Endothelial cell (in vitro differentiated cells): ENCODE measurements at places on chromosomes 1 and 21. TPM values are rescaled to one million over a fixed set of nuclear protein-coding genes. Genes with fewer than 3 reads are reported as not detected.

The RIPK4 gene
- total RNA-seq = 9.6 TPM

The INKA2 gene
- 5.6 TPM for total RNA-seq

The CD1D gene
- total RNA-seq = 1.5 TPM

The KCNJ9 gene
- 0.05 TPM for total RNA-seq

The NCAM2 gene
- 0.64 TPM for total RNA-seq

The GFI1 gene
- total RNA-seq = 0.26 TPM

The GBP7 gene
- total RNA-seq = 0.69 TPM

The FMO1 gene
- total RNA-seq = not detected

The SHISAL2A gene
- total RNA-seq = not detected

DNA sequence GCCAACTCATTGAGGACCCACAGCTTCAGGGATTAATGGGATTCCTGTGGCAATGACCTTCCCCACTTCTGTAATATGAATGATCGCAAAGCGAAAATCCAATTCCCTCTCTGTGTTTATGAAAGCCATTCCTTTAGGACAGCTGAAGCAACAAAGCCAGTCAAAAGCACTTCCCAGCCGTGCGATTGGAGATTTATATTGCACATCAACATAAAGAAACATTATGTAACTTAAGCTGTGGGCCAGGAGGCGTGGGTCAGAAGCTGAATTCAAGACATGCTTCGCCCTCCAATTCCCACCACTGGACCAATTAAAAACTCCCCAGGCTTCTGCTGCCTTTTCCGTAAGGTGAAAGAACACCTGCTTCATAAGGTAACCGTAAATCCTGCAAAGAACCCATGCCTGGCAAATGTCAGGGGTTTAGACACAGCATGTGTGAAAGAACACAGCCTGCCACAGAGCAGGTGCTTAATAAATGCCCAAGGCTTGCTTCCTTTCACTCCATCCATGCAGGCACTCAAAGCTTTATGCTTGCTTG lies 138.9 kb upstream of the SOD1 start:
- H3K27ac ChIP-seq = no peak overlapping the region
- H3K4me3 ChIP-seq = no peak overlapping the region
- peaks cover 45% of the 10 kb centered on the region for H3K4me1 ChIP-seq
- no peak for DNase-seq
- peaks cover 5% of the 10 kb centered on the region for H3K36me3 ChIP-seq
- peaks cover 7% of the 10 kb centered on the region for H3K27me3 ChIP-seq

DNA sequence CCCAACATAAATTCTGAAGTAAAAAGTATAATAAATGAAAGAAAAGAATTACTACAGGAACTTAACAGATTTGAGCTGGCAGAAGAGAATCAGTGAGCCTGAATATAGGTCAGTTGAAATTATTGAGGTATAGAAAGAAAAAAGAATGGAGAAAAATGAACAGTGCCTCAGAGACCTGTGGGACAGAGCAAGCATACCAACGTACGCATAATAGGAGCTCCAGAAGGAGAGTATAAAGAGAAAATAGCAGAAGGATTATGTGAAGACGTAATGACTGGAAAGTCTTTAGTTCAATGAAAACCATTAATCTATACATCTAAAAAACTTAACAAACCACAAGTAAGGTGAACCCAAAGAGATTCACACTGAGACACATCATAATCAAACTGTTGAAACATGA lies 261.8 kb downstream of the DYRK1A start:
- H3K4me3 ChIP-seq = no peak overlapping the region
- H3K27me3 ChIP-seq = no peaks in the 10 kb centered on the region
- peaks cover 32% of the 10 kb centered on the region for H3K4me1 ChIP-seq
- DNase-seq = no peak
- H3K27ac ChIP-seq = no peak overlapping the region
- H3K36me3 ChIP-seq = no peaks in the 10 kb centered on the region

DNA sequence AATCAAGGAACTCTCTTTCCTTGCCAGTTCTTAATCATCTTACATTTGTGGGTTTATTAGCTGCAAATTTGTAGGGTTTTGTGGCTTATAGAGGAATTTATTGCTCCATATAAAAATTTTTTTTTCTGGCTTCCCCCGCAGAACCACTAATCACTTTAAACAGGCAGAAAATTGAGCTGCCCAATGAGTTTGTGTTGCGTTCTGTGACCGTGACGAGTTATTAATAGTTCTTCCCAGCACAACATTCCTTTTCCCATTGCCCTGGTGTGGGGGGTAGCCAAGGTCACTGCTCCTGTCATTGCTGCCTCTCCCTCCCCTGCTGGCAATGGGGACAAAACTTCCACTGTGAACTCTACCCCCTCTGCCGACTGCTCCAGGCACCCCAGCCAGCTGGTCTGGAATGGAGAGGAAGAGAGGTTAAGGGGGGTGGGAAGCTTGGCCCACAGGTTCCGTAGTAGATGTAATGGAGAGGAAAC lies 55.1 kb downstream of the UBE2T start:
- no peak overlapping the region for H3K27ac ChIP-seq
- H3K36me3 ChIP-seq = no peaks in the 10 kb centered on the region
- peaks cover 8% of the 10 kb centered on the region for H3K27me3 ChIP-seq

GRCh38 chr1:232767305-232768074 lies 37.7 kb upstream of the MAP10 start:
- no peaks in the 10 kb centered on the region for H3K4me1 ChIP-seq
- peaks cover 1% of the 10 kb centered on the region for H3K27me3 ChIP-seq
- no peak for DNase-seq
- peaks cover 10% of the 10 kb centered on the region for H3K36me3 ChIP-seq
- no peak overlapping the region for H3K27ac ChIP-seq
- no peak overlapping the region for H3K4me3 ChIP-seq

DNA sequence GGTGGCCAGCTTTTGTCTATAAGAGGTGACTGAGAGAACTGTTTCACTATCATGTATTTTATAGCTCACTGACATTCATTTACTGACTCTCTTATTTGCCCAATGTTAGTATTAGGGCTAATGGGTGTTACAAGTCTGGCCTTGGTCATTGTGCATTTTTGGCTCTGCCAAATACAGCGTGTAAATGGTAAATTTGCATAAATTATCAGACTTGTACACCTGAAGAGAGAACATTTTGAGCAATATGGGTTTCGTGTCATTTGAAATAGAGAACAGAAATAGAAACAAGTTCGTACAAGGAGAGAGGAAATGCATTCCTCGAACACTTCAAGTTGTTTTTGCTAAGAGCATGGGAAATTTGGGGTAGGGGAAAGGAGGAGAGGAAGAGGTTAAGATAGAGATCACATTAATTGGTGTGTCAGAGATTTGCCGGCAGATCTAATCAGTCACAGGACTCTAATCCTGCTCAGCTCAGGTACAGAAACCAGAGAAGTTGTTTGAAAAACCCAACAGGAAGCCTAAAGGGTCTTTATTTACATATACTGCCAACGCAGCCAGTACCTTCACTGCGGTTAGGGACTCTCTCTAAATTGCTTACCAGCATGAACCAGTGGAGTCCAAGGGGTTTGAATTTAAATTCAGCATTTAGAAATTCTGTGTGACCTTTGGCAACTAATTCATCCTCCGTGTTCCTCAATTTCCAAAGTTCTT lies 261.5 kb downstream of the GPATCH2 start:
- peaks cover 4% of the 10 kb centered on the region for H3K4me1 ChIP-seq
- no peak overlapping the region for H3K27ac ChIP-seq
- H3K36me3 ChIP-seq = no peaks in the 10 kb centered on the region
- H3K27me3 ChIP-seq = no peaks in the 10 kb centered on the region
- no peak for DNase-seq

DNA sequence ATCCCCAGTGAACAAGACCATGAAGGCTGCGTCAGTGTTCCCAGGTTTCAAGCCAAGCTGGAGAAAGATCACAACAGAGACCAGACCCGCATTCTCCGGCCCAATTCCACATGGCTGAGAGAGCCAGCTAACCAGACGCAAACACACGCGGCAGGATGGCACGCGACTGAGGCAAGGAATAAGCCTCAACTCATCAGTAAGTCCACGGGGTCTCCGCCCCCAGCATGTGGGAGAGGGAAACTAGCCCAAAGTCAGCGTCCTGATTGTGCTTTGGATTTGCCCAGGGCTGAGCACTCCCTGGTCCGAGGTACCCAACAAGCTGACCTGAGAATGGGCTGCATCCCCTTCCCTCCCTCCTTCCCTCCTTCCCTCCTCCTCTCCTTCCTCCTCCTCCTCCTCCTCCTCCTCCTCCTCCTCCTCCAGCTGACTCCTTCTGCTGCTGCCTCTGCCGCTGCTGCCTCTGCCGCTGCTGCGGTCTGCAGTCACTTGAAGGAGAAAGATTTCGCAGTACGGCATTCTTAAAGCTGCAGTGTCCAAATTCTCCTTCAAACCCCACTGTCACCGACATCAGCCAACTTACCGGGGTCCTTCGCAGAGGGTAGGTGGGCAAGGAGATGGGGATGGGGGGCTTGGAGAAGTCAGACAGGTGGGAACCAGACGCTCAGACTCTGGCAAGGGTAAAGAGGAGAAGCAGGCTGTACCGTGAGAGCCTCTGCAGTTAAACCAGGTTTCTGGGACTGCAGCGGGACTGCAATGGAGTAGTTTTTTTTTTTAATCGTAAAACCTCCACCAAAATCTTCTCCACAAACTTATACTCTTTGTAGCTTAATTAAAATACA lies 33.0 kb upstream of the H6PD start:
- peaks cover 26% of the 10 kb centered on the region for H3K27me3 ChIP-seq
- H3K36me3 ChIP-seq = peaks cover 4% of the 10 kb centered on the region
- no peak overlapping the region for H3K4me3 ChIP-seq
- H3K27ac ChIP-seq = no peak overlapping the region
- H3K4me1 ChIP-seq = peaks cover 20% of the 10 kb centered on the region
- DNase-seq = no peak

- H3K4me3 ChIP-seq = peak overlapping the region; percentile 67
- H3K4me1 ChIP-seq = no peaks in the 10 kb centered on the region
- H3K27ac ChIP-seq = no peak overlapping the region
- peaks cover 19% of the 10 kb centered on the region for H3K27me3 ChIP-seq
- peaks cover 52% of the 10 kb centered on the region for H3K36me3 ChIP-seq
Measured at GRCh38 chr1:19073311-19074186, 117.1 kb upstream of the IFFO2 start.

DNA sequence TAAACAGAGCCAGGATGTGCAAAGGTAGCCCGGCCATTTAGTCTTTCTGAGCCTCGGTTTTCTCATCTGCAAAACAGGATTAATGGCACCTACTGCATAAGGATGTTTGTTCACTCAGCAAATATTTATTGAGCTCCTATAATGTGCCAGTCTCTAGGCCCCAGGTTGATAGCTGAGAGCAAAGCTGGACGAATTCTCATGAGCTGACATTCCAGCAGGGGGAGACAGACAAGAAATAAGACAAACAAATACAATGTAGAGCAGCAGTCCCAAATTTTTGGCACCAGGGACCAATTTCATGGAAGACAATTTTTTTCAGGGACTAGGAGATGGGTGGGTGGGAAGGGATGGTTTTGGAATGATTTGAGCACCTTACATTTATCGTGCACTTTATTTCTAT lies 74.3 kb upstream of the PAX7 start:
- H3K27ac ChIP-seq = no peak overlapping the region
- peak; percentile 26 for DNase-seq
- no peak overlapping the region for H3K4me3 ChIP-seq
- peaks cover 6% of the 10 kb centered on the region for H3K4me1 ChIP-seq

GRCh38 chr1:33185541-33185940 lies 3.7 kb upstream of the TRIM62 start:
- no peak for DNase-seq
- H3K4me1 ChIP-seq = peaks cover 8% of the 10 kb centered on the region
- no peaks in the 10 kb centered on the region for H3K36me3 ChIP-seq
- peaks cover 4% of the 10 kb centered on the region for H3K27me3 ChIP-seq

- H3K4me1 ChIP-seq = peaks cover 15% of the 10 kb centered on the region
- no peak for DNase-seq
- peak overlapping the region; percentile 54 for H3K4me3 ChIP-seq
- H3K36me3 ChIP-seq = no peaks in the 10 kb centered on the region
Measured at GRCh38 chr1:113756461-113756860, 2.8 kb downstream of the PHTF1 start.

DNA sequence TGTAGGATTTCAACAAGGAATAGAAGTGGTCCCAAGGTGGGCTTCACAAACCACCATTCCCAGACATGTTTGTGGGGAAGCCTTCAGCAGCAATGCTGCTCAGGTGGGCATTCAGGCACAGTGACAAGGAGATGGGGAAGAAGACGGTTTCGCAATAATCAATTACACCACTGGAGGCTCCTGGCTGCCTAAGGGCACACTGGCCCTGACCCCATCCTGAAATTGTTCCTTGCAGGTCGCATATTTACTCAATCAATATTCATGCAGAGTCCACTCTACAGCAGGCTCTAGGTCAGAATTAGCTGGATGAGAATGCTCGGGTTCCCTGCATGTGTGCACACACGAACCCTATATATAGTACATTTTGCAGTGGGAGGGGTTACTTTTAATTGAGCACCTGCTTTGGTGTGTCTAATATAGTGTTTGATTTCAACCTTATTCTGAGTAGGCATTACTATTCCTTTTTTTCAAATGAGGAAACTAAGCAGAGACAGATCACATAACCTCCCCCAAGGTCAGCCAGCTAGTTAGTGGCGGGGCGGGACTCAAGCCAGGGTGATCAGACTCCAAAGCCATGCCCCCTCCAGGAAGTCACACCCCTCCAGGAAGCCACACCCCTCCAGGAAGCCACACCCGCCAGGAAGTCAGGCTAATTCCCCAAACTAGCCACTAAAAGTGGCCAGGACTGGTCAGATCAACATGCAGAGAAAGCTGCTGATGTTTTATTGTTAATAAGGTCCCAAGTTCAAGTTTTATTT lies 106.5 kb downstream of the HLCS start:
- no peak overlapping the region for H3K27ac ChIP-seq
- H3K36me3 ChIP-seq = peaks cover 20% of the 10 kb centered on the region
- no peak for DNase-seq

DNA sequence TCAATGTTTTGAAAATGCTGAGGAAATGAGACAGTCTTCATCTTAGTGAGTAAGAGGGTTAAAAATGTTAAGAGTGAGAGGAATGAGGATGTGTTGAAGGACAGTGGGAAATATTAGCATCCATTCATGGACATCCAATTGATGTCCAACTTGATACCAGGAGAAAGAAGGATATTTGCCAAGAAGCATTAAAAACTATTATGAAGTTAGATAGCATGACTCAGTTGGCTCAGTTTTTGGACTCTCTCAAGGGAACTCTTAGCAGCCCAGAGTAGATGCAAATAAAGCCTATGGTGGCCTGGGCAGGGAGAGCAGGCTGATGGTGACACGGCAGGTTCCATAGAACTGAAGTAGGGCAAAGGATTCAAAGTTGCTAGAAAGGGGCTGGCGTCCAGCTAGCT lies 171.0 kb downstream of the ZZZ3 start:
- no peak overlapping the region for H3K4me3 ChIP-seq
- DNase-seq = no peak
- H3K27ac ChIP-seq = no peak overlapping the region
- no peaks in the 10 kb centered on the region for H3K4me1 ChIP-seq
- no peaks in the 10 kb centered on the region for H3K27me3 ChIP-seq

- peaks cover 10% of the 10 kb centered on the region for H3K36me3 ChIP-seq
- H3K27me3 ChIP-seq = peaks cover 2% of the 10 kb centered on the region
- DNase-seq = peak; percentile 50
- peak overlapping the region; percentile 96 for H3K27ac ChIP-seq
- H3K4me3 ChIP-seq = peak overlapping the region; percentile 91
- H3K4me1 ChIP-seq = peaks cover 26% of the 10 kb centered on the region
Measured at GRCh38 chr21:17818186-17819113, 706 bp downstream of the C21orf91 start.
